ENCODE measurements at places on chromosomes 3 and 15. TPM values are rescaled to one million over a fixed set of nuclear protein-coding genes. Genes with fewer than 3 reads are reported as not detected.

The C3orf85 gene
- not detected for total RNA-seq

The GOLGA6D gene
- not detected for total RNA-seq

The DUOXA2 gene
- not detected for total RNA-seq

The ABI3BP gene
- total RNA-seq: 31.6 TPM

The TRIP4 gene
- 6.0 TPM for total RNA-seq

The OCA2 gene
- not detected for total RNA-seq

The CPN2 gene
- total RNA-seq: not detected

The GATM gene
- total RNA-seq: 0.87 TPM

DNA sequence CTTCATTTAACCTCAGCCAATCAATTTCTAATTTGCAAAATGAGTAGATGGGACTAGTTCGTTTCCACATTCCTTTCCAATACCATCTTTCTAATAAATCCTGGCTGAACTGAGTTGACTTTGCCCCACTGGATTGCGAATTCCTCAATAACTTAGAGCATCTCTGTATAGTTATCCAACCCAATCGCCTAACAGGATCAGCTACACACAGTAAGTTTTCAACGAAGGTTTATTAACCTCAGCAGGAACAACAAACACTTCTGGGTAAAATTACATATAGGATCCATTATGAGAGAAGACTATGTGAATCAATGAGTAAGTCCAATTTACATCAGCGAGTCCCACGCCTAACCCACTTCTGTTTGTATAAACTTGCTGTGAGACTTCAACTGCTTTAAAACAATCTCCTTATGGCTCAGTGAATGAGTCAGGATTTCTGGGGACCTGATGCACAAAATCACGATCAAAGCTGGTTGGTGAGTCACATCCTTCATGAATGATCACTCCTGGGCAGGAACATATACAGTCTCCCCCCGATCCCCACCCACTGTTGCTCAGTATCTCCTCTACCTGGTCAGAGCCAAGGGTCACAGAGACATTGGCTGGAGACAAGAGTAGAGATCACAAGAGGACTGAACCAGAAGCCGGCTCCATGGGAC is 142.8 kb downstream of the EDEM1 start:
- peaks cover 15% of the 10 kb centered on the region for H3K4me1 ChIP-seq
- H3K27me3 ChIP-seq: no peaks in the 10 kb centered on the region
- peak; percentile 92 for DNase-seq
- peak overlapping the region; percentile 93 for H3K27ac ChIP-seq

- no peaks in the 10 kb centered on the region for H3K27me3 ChIP-seq
- H3K36me3 ChIP-seq: no peaks in the 10 kb centered on the region
- H3K27ac ChIP-seq: no peak overlapping the region
- DNase-seq: no peak
- H3K4me1 ChIP-seq: peaks cover 45% of the 10 kb centered on the region
These were observed 56.7 kb upstream of the TSC22D2 start for GRCh38 chr3:150351398-150351797.

- H3K27ac ChIP-seq: no peak overlapping the region
- DNase-seq: peak; percentile 45
- no peak overlapping the region for H3K4me3 ChIP-seq
- no peaks in the 10 kb centered on the region for H3K27me3 ChIP-seq
- H3K36me3 ChIP-seq: no peaks in the 10 kb centered on the region
These were observed 211.6 kb upstream of the NECTIN3 start for GRCh38 chr3:110859993-110860392.

GRCh38 chr3:194286375-194287146 is 64.6 kb downstream of the CPN2 start:
- peaks cover 6% of the 10 kb centered on the region for H3K4me1 ChIP-seq
- H3K36me3 ChIP-seq: peaks cover 4% of the 10 kb centered on the region
- DNase-seq: no peak
- no peaks in the 10 kb centered on the region for H3K27me3 ChIP-seq
- H3K27ac ChIP-seq: no peak overlapping the region
- H3K4me3 ChIP-seq: no peak overlapping the region

GRCh38 chr3:81658322-81658997 is 103.0 kb downstream of the GBE1 start:
- no peaks in the 10 kb centered on the region for H3K27me3 ChIP-seq
- DNase-seq: no peak
- H3K36me3 ChIP-seq: no peaks in the 10 kb centered on the region
- no peak overlapping the region for H3K27ac ChIP-seq
- H3K4me3 ChIP-seq: no peak overlapping the region

DNA sequence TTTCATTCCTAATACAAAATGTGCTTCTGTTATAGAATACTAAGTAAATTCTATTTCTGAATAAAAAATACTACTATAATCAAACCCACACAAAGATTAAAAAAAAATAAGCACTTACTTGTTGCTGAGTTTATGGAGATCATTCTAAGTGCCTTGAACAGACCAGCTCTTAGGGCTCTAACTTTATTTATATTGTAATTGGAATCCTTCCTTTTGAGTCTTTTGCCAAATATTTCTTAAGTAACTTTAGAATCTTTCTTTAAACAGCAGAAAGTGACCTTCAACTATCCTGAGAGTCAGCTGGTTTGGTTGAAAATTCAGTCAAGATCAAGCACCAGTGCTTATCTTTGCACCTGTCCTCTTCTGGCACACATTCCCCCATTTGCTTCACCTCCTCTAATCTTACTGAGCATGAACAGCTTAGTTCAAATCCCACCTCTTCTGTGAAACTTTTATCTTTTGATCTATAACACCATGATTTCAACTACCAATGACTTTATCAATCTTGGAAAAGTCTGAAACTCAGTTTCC is 149.3 kb downstream of the VPS13C start:
- peaks cover 15% of the 10 kb centered on the region for H3K4me1 ChIP-seq
- no peak for DNase-seq
- no peaks in the 10 kb centered on the region for H3K36me3 ChIP-seq
- no peaks in the 10 kb centered on the region for H3K27me3 ChIP-seq
- no peak overlapping the region for H3K4me3 ChIP-seq

DNA sequence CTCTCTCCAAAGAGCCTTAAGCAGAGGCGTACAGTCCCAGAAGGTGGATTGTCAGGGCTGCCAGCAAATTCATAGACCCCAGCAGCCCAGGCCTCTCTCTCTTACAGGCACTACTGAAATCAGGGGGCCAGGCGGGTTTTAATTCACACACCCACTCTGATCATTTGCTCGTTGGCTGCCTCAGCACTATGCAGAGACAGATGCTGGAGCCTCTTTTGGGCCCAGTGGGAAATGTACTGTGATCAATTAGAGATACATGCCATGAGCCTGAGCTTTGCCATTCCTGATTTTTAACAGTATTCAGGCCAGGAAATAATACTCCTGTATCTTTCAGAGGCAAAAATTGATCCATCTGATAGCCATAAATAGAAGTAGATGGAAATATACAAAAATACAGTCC is 53.0 kb downstream of the CMTM6 start:
- H3K27me3 ChIP-seq: no peaks in the 10 kb centered on the region
- H3K4me3 ChIP-seq: no peak overlapping the region
- DNase-seq: no peak
- H3K36me3 ChIP-seq: peaks cover 31% of the 10 kb centered on the region
- no peak overlapping the region for H3K27ac ChIP-seq

GRCh38 chr3:184240384-184241140 is 8.2 kb downstream of the ALG3 start:
- no peak overlapping the region for H3K4me3 ChIP-seq
- peaks cover 24% of the 10 kb centered on the region for H3K36me3 ChIP-seq
- peak; percentile 54 for DNase-seq
- no peaks in the 10 kb centered on the region for H3K27me3 ChIP-seq
- H3K27ac ChIP-seq: no peak overlapping the region

DNA sequence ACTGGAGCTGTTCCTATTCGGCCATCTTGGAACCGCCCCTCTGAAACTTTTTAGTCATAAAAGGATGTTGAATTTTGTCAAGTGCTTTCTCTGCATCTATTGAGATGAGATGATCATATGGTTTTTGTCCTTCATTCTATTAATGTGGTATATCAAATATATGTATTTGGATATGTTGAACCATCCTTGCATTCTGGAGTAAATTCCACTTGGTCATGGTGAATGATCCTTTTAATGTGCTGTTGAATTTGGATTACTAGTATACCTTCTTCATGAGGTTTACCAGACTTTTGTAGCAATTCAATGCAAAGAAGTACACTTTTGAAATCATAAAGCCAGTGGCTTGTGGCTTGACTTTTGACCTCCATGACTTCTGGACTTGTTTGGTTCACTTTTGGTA is 33.4 kb upstream of the XRN1 start:
- H3K27me3 ChIP-seq: no peaks in the 10 kb centered on the region
- DNase-seq: no peak
- peaks cover 14% of the 10 kb centered on the region for H3K4me1 ChIP-seq

DNA sequence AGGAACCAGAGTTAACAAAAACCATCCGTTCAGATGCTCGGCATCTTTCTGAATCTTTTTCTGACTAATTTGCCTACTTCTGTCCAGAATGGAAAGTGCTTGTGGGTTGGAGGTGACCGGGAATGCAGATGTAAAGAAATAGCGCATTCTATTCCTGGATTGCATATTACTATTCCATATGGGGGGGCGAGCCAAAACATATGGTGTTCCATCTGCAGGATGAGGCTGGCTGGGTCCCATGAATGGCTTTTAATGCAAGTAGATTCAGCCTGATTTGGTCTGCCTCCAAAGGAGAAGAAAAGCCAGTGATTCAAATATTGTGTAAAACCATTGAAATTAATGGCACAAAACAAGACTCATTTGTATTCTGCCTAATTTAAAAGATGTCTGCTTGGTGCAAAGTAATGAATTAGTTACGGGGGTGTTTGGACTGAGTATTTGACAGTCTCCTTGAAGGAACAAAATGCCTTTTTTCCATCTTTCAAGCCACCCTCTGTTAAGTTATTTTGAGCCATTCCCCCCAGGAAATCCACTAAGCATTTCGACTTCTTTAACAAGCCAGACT is 99.0 kb downstream of the ST8SIA2 start:
- H3K36me3 ChIP-seq: no peaks in the 10 kb centered on the region
- no peak overlapping the region for H3K27ac ChIP-seq
- no peaks in the 10 kb centered on the region for H3K4me1 ChIP-seq
- H3K4me3 ChIP-seq: no peak overlapping the region

- H3K4me3 ChIP-seq: no peak overlapping the region
- peaks cover 15% of the 10 kb centered on the region for H3K4me1 ChIP-seq
- no peaks in the 10 kb centered on the region for H3K36me3 ChIP-seq
- peak; percentile 29 for DNase-seq
These were observed 37.9 kb downstream of the TJP1 start for GRCh38 chr15:29784413-29784812.

DNA sequence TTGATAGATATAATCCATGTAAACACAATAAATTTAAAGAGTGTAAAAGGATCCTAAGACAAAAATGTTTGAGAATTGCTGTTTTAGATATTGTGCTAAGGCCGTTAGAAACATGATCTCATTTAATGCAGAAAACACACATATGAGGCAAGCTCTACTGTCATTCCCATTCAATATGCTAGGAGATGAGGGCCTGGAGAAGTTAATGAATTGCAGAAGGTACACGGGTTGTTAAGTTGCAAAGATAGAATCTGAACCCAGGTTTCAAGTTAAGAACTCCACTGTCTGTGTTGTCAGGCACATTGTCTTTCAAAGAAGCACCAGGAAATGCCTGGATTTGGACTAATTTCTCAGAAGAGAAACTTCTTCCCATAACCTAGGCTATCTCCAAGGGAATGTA is 65.1 kb upstream of the SAMMSON start:
- no peaks in the 10 kb centered on the region for H3K4me1 ChIP-seq
- no peak overlapping the region for H3K4me3 ChIP-seq
- no peaks in the 10 kb centered on the region for H3K36me3 ChIP-seq

DNA sequence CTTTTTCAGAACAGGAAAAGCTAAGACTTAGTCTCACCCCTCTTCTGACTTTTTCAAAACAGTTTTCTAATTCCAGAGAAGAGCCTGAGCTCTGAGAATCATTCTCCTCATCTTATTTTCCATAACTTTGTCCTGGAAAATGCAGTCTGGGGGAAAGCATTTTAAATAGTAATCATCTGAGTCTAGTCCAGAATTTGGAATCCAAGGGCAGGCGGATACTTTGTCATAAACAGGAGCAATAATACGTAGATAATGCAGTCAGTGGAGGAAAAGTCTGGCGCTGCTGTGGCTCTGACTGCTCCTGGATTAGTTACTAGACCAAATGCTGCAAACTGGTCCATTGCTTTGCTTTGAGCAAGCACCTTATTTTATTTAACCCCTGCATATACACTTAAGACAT is 285.0 kb downstream of the THSD4 start:
- H3K4me3 ChIP-seq: no peak overlapping the region
- H3K36me3 ChIP-seq: no peaks in the 10 kb centered on the region
- H3K27me3 ChIP-seq: no peaks in the 10 kb centered on the region
- no peak overlapping the region for H3K27ac ChIP-seq

DNA sequence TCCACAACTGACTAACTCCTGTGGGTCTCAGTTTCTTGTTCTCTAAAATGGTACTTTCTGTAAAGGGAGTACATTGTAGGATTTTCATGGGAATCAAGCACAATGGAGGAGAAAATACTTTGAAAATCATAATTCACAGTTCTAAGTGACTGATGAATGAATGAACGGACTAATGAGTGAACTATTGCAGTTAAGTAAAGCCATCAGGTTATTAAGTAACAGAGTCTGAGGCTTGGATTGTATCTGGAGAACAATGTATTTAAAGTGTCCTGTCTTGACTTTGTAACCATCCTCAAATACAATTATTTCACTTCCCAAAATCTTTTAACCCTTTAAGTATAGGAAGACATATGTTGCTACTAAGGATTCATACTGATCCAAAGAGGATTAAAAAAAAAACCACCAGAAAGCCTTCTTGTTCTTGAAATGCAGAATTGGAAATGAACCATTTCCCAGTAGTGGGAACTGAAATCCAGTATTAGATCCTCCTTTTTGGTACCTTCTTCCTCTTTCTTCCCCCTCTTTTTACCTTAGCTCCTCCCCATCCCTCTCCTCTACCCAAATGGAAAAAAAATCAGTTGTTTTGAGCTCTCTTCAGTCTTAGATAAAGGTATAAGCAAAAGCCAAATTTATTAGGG is 13.2 kb upstream of the BCL6 start:
- H3K36me3 ChIP-seq: no peaks in the 10 kb centered on the region
- no peak for DNase-seq
- H3K4me1 ChIP-seq: no peaks in the 10 kb centered on the region
- no peak overlapping the region for H3K27ac ChIP-seq
- H3K4me3 ChIP-seq: no peak overlapping the region

GRCh38 chr15:86362555-86362954 is 282.9 kb downstream of the AGBL1 start:
- peak; percentile 34 for DNase-seq
- no peaks in the 10 kb centered on the region for H3K4me1 ChIP-seq
- H3K4me3 ChIP-seq: no peak overlapping the region
- no peak overlapping the region for H3K27ac ChIP-seq
